ENCODE measurements at places on chromosomes 6 and 20. TPM values are rescaled to one million over a fixed set of nuclear protein-coding genes. Genes with fewer than 3 reads are reported as not detected.

The TFAP2A gene
- total RNA-seq = not detected

The SIRPB1 gene
- total RNA-seq = 5.1 TPM

The FRK gene
- 12.9 TPM for total RNA-seq

The AFG1L gene
- 1.5 TPM for total RNA-seq

DNA sequence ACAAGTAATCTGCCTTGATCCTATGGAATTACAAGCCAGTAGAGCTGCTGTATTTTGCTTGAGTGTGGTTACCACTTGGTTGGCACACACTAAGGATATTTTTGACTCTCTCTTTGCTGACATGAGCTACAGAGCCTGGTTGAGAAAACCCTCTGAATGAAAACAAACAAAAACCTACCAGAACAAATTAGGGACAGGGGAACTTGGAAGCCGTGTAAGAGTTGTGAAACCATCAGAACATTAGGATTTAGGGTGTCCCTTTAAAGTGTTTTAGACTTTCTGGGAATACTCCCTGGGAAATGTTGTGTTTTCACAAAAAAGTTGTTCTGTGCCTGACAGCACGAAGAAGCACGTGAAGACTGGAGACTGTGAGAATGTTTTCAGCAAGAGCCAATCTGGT, 20.5 kb upstream of the PDE7B start:
- peak; percentile 51 for DNase-seq

DNA sequence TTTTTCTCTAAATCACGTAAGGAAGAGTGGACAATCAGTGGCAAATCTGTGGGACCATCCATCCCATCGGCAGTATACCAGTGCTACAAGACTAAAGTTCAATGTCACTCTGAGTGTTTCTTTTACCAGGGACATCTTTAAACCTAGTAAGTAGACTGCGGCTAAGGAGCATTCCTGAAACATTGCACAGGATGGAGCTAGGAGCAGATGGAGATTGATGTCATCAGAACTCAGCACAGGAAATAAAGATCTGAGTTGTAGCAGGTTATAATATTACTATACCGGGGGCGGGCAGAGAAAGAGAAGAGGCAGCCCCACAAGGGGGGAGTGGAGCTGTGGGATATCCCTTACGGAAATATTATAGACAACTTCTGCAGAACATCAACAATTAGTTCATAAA, 162.1 kb downstream of the MTFR2 start:
- no peak for DNase-seq

DNA sequence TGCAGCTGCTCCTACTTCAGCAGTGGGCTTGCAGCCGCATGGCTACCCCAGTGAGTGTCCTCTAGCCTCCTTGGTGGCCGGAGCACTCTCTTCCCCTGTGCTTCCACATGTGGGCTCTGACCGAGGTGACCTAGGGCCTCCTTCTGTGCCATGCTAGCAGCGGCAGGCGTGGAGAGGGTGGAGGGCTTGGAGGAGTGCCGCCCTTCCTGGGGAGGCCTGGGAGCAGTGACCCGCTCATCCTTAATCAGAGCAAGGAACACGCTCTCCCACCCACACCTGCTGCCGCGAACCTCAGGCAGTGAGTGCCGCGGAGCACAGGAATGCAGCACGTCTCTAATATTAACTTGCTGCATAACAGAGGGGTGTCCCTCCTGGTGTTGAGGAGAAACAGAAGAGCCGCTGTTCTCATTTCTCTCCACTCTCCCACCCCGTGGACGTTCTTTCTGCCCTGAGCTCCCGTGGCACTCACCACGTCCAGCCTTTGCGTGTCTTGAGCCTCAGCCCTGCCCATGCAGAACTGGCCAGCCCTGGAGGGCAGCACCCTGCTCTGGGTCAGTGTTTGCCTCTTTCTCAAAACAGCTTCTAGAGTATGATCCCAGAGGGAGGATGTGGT, 31.9 kb downstream of the DUSP22 start:
- DNase-seq = no peak

GRCh38 chr20:25984933-25985332, 288.3 kb upstream of the ZNF337 start:
- DNase-seq = no peak

DNA sequence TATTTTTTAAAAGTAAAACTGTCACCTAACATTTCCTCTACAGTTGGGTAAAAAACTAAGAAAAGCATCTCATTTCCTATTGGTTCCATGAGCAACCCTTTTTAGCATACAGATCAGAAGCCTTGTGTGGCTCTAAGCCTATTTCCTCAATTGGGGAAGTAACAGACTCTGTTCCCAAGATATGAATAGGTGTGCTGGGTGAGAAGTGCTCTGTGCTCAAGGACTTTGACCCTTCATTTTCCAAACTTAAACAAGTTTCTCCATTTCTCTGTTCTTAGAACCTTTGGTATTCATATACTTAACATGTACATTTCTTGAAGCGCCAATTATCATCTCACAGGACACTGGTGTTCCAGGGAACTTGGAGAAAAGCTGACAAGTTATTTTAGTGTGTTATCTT, 24.1 kb downstream of the CARMIL1 start:
- DNase-seq = no peak

DNA sequence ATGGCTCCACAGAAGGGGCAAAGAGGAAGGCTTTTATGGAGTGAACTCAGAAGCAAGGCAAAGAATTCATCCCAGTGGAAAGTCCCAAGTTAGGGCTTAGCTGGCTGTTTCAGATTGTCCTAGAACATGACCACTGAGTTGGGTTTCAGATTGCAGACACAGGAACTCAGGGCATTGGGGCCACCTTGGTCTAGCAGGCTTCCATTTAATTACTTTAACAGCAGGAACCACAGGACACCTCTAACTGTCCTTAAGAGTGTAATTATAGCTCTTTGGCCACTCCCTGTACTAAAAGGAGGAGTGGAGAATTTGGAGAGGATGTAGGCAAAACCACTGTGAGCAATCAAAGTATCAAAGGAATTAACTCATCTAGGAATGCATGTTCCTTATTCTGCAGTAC, 150.6 kb upstream of the AGPAT4 start:
- DNase-seq = no peak

DNA sequence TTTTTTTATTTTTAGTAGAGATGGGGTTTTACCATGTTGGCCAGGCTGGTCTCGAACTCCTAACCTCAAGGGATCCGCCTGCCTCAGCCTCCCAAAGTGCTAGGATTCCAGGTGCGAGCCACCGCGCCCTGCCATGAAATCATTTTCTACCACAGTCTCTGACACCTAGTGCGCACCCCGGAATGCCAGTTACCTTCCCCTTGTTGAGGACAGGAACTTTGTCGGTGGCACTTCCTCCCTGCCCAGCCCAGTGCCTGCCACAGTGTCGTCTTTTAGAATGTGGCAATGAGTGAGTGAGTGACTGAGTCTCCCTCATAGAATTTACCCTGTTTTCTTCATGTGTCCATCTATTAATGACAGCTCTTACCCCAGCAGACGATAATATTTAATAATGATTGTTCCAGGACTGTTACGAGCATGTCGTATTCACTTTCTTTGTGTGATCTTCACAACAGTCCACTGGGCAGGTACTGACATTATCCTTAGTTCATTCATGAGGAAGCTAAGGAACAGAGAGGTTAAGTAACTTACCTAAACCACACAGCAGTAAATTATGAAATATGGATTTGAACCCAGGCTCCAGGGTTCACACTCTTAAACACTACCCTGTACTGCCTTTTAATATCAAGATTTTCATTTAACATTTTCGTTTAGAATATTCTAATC, 1.8 kb downstream of the OSBPL2 start:
- no peak for DNase-seq

- DNase-seq = no peak
These were observed 6.8 kb downstream of the CLDN20 start for GRCh38 chr6:155270561-155271091.

The RIMS4 gene
- not detected for total RNA-seq

DNA sequence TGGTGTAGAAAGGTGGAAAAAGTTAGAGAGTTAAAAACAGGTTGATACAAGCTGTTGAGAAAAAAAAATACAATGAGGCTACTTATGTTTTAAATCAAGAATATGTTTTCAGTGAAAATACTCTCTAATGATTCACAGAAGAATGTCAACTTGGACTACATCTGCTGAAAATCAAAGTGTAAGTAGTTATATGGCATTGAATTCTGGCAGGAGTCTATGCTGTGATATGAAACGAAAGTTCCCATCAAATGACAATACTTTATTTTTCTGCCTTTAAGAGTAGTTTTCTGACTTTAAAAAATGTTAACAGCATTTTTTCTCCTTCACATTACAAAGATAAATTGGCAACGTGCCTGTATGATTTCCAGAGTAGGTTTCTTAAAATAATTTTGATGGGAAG, 158.3 kb downstream of the EYA4 start:
- DNase-seq = no peak

The TRIM10 gene
- total RNA-seq = 2.4 TPM

DNA sequence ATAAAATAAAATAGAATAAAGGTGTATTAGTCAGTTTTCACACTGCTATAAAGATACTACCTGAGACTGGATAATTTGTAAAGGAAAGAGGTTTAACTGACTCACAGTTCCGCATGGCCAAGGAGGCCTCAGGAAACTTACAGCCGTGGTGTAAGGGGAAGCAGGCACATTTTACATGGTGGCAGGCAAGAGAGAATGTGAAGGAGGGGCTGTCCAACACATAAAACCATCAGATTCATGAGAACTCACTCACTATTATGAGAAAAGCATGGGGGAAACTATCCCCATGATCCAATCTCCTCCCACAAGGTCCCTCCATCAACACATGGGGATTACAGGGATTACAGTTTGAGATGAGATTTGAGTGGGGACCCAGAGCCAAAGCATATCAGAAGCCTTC, 41.1 kb upstream of the BCAS1 start:
- no peak for DNase-seq

DNA sequence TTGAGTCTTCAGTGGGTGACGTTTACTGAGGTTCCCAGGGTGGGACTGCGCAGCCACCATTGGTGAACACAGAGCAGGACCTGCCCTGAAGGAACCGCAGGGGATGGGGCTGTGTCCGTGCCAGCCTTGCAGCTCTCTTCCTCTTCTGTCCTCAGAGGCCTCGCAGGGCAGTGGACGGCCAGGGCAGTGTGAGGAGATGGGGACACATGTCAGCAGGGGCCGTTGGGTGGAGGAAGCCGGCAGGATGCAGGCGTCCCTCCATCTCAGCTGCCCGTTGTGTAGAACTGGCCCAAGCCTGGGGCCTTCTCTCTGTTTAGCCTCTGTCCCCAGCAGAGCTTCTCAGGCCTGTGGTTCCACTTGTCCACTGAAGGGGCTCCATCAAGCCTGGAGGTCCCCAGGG, 53.6 kb upstream of the SMOC2 start:
- DNase-seq = no peak

DNA sequence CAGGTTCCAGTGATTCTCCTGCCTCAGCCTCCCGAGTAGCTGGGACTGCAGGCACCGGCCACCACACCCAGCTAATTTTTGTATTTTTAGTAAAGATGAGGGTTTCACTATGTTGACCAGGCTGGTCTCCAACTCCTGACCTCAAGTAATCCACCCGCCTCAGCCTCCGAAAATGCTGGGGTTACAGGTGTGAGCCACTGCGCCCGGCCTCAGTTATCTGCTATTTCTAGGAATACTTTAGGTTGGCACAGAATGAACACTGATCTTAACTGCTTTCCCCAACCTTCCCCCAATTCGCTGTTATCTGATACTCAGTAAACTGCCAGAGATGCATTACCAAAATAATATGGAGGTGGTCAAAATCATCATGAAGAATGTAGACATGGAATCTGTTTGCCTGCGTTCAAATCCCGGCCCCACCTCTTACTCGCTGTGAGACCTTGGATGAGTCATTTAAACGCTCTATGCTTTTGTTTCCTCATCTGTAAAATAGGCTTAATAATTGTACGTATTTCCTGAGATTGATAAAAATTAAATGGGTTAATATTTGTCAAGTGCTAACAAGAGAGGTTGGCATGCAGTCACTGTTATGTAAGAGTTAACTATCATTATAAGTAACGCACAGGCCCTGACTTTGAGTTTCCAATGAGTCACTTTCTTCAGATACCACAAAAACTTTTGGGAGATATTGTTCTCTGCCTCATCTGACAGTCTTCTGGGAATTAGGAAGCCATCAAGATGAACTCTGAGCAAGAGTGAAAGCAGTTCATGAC, 44.5 kb upstream of the NCOA3 start:
- no peak for DNase-seq
